ENCODE measurements at places on chromosomes 2 and 18.

GRCh38 chr18:596288-596881, 403 bp upstream of the CLUL1 start:
- peak; percentile 60 for DNase-seq

DNA sequence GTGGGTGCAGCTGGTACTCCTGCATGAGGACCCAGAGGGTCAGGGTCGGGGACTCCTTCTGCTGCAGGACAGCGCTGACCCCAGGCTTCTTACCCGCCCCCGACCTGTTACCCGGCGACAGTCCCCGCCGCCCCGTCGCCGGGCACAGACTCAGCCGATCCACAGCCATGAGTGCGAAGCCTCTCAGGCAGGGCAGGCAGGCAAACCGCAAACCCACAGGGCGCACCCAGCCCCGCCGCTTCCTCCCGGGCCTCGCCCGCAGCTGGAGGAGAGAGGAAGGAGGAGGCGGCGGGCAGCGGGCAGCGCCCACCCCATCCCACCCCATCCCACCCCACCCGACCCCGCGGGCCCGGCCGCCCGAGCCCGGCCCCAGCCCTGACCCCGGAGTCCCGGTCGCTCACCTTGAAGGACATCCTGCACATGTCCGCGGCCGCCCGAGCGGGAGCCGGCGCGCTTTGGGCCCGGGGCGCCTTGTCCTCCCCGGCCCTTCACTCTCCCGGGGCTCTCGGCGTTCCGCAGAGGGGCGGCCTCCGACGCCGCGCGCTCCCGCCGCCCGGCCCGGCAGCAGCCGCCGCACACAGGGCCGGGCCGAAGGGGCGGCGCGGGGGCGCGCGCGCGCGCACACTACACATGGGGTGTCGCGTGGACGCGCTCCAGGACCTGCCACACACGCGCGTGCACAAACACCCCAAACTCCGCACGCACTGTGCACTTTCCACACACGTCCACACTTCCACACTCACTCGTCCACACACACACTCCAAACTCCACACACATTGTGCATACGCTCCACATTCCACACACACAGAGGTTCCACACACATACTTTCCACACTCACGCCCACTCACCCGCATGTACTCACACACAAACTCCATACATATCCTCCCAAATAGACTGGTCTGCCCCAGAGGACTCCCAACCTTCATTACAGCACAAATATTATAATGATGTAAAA, at the start of gene ANKRD29:
Gene ANKRD29, minus strand, starts transcription at position 603 of the 955 bp plus-strand sequence. Its CDS starts 181 bp downstream, at position 422.
- no peak for DNase-seq

GRCh38 chr18:21056545-21056944, 55.1 kb downstream of the ROCK1 start:
- DNase-seq: no peak

- DNase-seq: no peak
Measured at GRCh38 chr2:110910423-110910822, 178.1 kb downstream of the ACOXL start.

DNA sequence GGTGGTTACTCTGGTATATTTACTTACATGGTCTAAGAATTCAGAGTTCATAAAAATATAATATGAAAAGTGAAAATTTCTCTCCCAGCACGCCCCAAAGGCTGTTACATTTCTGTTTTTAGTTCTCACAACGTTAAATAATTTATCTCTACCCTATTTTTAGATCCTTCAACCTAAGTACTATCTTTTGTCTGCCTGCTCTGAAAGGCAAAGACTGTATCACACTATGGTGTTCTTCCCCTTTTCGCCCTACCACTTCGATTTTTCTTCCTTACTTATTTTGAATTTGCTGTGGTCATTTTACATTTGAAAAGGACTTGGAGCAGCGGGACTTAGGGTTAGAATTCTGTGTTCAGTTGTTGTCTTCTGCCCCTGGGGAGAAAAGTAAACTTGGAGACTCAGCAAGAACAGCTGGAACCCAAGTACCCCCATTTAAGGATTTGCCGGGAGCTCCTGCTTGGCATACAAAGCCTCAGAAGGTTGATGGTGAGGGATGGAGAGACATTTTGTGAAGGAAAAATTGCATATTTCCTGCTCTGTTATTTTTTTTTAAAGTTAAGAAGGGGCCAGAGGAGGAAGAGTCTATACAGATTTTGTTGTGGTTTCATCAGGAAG, 19.0 kb downstream of the ADAM23 start:
- peak; percentile 80 for DNase-seq

DNA sequence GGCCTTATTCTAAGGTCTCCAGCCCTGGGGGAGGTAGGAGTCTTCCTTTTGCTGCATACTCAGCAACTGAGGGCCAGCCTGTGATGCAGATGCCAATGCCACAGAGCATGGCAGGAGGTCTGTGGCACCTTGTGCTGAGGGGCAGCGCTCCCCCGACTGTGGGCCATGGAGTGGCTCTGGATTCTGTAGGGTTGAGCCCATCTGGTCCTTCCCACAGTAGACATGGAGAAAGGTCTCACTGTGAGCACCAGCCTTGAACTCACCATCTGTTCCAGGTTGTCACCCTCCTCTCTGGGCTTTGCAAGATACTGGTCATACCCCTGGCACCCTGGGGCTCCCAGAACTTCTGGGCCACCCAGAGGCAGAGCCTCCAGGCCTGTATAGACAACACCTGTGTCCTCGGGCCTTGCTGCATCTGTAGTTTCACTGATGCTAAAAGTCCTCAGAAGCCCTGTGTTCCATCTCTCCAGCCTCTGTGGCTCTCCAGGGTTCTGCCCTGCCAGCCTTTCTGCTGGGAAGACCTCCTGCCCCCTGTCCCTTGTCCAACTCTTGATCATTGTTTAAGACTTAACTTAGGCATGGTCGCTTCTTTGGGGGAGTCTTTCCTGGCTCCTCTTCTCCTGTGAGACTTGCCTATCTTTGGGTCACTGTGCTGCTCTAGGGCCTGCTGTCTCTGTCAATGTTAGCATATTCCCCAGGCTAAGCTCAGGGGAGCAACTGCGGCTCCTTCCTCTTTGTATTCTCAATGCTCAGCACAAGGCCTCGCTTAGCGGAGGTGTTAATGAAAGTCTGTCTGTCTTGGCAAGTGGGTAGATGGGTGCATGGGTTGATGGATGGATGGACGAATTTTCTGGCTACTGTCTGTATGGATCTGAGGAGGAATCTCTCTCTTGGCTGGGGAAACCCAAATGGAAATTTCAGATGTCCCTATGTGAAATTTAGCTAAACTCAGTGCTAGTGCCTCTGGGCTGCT, 160.9 kb downstream of the DYSF start:
- no peak for DNase-seq

DNA sequence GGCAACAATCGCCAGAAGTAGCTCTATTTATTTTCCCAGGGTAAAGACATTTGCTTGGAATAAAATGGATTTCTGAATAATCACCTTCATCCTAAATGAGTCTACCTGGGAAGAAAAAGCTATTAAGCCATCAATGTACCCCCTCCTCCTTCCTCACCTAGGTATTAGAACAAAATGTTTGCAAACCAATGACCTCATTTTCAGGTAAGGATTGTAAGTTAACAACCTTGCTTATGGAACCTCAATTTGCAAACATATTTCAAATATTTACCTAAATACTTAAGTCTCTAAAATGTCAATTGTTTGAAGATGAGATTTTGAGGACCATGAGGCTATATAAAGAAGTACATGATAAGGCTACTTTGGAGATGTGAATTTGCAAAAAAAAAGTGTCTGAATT, 43.9 kb downstream of the CAVIN2 start:
- DNase-seq: no peak

DNA sequence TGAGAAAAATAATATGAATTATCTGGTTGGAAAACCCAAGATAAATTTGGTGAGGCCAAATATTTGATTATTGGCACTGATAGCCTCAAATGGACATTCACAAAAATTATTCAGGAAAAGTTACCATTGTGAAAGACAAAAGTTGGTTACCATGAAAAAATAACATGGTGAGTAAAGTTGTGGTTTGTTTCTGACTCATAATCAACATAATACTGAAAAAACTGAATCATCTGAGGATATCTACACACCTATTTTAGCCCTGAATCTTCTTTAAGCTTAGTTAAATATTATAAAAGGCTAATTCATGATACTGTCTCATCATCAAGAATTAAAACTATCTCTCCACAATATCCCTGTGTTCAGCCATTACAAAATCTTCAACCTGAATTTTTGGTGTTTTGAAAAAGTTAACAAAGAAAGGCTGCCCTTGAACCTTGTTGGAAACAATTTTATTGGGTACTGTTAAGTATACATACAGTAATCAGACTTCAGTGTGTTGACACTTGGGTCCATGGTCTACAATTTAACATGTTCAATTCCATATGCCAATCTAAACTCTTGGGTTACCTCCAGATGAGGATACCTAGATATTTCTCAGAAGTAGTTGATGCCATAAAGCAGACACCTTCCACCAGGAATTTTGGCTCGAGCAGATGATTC, 607.5 kb upstream of the SLC39A10 start:
- DNase-seq: no peak

GRCh38 chr2:20326163-20326780, 24.4 kb downstream of the PUM2 start:
- DNase-seq: peak; percentile 23

DNA sequence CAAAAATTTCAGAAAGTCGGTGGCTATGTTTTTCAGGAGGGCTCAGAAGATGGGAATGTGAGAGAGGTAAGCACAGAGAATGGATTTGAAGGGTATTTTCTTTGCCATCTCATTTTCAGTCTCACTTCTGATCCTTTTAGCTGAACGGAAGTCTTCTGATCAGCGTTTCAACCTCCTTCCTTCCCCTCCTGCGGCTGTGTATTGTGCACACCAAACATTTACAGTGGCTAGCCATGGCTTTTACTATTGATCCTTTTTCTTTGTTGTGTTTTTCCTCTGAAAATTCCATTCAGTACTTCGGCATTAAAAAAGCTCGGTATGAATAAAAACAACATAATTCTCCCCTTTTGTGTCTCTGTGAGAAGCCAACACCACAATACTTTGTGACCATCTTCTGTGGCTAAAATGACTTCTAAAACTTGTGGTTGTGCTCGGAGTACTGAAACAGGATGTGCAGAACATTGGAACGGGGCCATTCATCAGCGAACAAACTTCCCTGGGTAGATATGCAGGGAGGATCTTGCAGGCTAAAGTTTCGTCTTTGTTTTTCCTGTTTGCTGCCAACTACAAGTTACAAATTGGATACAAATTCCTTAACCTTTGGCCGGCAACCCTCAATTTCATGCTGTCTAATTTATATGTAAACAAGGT, 260.8 kb upstream of the FAM98A start:
- no peak for DNase-seq

DNA sequence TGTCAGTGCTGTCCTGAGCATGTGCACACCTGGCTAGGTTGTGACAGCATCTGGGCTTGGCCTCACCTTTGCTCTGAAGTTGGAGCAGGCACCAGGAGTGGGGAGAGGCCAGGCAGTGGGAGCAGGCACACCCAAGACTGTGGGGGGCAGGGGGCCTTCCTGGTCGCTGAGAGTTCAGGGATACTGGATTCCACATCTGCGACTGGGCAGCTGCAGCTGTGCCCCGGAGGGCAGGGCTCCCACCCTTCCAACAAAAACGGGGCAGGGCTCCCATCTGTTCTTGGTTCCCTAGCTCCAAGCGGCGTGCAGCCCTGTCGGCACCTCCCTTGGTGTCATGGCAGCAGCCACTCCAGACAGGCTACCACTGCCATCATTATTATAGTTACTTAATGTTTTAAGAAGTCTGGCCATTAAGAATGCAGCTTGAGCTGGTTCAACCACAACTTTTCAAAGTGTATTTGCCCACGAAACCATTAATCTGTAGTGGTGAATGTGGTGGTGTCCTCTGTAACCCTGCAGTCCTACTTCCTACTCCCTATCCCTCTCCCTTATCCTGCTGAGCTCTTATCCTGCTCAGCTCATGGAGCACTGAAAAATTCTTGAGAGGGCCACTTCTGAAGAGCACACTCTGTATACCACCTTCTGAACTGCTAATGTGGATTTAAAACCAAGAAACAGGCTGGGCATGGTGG, 48.0 kb upstream of the RAB1A start:
- no peak for DNase-seq

DNA sequence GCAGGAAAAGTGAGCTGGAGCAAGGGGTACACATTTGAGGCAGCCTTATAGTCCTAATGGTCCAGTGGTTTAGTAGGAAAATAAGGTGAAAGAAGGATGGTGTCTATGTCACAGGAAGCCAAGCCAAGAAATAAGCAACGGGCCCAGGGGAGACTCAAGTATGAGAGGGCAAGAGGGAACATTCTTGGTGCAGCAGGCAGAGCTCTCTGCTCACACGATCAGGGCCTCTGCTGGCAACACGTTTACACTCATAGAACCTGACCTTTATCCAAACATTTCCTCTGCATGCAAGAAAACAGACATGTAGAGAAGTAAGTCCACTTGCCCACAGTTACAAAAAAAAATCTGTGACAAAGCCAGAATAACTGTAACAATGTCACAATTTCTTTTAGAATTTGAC, 32.6 kb upstream of the LRRC30 start:
- no peak for DNase-seq

- no peak for DNase-seq
Measured at GRCh38 chr2:172969166-172969565, 106.5 kb upstream of the MAP3K20 start.

GRCh38 chr2:74036450-74037195, 51.9 kb downstream of the TET3 start:
- DNase-seq: no peak

- DNase-seq: no peak
Measured at GRCh38 chr2:140759426-140760156, 1371.2 kb downstream of the LRP1B start.

GRCh38 chr18:4639628-4640310, 184.7 kb upstream of the DLGAP1 start:
- DNase-seq: no peak

GRCh38 chr2:201084863-201085262, 13.1 kb downstream of the NDUFB3 start:
- no peak for DNase-seq

DNA sequence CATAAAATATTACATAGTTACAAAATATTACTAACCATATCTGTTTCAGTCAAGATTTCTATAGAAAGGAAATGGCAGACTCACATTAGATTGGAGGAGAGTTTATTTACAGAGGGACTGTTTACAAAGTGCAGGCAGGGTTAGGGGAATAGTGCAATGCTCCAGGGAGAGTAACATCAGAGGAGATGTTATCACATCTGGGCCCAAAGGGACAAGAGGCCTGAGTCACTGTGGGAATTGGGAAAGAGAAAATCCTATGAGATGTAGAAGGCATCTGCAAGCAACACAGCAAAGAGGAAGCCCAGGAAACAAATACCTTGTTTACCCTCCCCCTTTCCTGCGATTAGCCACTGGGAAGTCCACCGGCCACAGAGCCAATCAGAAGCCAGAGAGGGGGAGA, 227.3 kb upstream of the TANK start:
- DNase-seq: no peak
